ENCODE measurements at places on chromosomes 6 and 20. TPM values are rescaled to one million over a fixed set of nuclear protein-coding genes. Genes with fewer than 3 reads are reported as not detected.

DNA sequence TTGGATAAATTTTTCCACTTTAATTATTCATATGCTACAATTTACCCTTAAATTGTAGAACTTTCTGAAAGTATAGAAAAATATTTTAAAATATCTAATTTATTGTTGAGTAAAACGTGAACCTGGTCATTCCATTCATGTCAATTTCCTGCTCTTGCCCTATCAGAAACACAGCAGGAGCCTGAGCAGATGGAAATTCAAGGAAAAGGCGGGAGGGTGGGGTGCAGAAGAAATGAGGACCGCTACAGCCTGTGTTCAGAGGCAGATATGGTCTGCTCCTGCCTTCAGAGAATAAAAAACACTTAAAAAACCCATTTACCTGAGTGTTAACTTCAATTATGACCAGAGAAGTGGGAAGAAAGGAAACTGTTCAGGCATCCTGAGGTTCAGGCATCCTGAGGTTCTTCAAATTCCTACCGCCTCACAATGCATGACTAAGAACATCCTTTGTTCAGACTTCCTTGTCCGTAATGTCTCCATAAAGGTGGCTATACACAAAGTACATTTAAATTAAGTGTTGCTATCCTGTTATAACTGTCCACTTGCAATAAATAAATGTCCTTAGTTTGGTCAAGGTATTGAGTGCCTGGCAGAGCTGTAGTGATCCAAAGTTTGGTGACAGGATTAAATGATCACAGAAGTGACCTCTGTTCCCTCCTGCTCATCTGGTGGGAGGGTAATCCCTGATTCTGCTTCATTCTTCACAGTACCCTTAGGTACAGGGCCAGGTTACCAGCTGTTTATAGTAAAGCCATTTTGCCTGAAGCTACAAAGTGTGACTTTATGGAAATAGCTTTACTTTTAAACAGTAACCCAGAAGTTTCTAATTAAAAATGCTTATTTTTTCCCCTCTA is 109.1 kb downstream of the MAN1A1 start:
- DNase-seq: peak; percentile 33

GRCh38 chr6:23419046-23419445 is 707.0 kb upstream of the NRSN1 start:
- DNase-seq: no peak

DNA sequence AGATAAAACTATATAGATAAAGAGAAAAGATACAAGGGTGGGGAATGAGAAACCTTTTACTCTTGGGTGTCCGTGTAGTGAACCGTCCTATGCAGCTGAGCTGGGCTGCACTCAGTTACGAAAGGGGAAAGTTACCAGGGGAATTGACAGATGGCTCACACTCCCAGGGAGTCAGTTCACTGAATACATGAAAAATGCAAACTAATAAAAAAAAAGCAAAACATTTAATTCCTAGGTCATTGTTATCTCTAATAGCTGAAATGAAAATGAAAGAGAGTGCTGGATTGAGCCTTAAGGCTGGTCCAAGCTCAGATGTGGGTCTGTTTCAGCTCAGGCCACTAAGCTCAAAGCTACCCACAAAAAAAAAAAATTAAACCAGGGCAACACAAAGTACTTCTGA is 138.0 kb downstream of the THBS2 start:
- no peak for DNase-seq

The RBM24 gene
- 1.5 TPM for total RNA-seq

The SIRPA gene
- 46.6 TPM for total RNA-seq

DNA sequence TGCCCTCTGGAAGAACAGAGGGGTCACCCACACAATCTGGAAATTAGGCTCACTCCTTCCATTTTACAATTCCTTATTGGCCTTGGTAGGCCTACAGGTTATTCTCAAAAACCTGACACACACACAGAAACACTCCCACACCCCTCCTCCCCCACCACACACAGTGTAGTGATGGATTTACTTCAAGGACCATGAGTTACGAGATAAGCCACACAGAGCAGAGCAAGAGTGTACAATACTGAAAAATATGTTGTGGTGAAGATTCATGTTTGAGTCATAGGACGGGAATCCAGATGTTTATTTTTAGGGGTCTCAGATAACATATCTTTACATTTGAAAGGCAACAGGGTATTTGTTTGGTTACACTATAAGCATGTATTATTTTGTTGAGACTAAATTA is 291.9 kb downstream of the PLCB1 start:
- no peak for DNase-seq

DNA sequence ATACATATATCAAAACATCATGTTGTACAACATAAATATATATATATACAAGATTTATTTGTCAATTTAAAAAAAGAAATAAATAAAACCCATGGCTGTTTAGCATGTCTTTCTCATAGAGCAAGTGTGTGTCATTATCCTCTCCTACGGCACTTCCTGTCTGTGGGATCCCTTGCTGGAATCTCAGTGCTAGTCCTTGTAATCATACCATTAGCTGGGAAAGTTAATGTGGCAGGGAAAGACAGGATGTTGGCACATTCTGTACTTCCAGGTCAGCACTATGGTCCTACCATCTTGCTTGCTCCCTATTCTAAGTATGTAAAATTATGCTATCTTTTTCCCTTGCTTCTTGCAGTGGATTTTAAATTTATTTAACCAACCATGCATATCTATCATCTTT is 9.5 kb upstream of the SLC17A3 start:
- no peak for DNase-seq

DNA sequence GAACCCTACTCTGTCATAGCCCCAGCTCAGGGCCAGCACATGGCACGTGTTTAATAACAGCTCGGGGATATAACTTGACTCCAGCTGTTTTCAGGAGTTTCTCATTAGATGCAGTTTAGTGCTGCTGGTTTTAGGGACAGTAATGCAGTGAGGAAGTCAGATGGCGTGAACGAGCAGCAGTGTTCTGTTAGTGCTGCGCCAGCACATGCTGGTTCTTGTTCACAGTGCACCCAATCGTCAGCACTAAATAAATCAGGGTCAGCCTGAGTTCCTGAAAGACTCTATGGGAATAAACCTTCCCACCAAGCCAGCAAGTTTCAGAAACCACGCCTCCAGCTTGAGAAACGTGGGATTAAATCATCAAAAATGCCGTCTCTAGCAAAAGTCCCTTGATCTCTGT is 235.9 kb upstream of the SUPT3H start:
- DNase-seq: peak; percentile 90

DNA sequence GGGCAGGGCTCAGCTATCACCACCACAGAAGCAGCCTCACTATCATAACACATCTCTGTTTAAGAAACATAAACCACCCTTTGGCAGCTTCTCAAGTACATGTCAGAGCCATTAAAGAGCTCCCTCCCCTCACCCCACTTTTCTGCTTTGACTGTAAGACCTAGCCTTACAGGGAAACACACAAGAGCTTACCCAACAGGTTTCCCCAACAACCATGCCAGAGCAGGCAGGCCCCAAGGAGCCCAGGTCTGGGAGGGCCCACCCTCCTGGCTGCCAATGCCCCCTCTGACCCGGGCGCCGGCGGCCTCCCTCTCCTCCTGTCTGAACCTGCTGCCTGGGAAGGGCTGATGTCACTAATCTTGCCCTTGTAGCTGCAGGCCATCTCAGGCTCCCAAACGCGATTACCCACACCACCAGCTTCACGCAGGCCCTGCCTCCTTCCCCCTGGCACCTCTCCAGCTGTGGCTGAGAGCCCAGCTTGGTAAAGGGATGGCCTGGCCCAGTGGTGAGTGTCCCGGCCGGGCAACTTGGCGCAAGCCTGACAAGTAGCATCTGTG is 402.0 kb downstream of the MAFB start:
- DNase-seq: peak; percentile 55

The RAET1L gene
- 3.3 TPM for total RNA-seq

DNA sequence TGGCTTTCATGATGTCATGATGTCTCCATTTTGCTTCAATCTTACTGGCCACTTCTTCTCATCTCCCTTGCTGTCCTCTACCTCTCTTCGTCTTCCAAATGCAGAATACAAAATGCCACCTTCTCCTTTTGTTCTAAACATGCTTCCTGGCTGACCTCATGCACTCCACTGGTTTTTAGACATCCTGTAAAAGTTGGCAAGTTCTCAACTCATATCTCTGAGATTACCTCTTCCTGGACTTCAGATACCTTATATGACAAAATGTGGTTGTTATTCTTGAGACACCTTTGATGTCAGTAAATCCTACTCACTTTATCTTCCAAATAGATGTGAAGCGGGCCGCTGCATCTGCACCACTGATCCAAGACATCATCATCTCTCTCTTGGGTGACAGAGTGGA is 212.7 kb upstream of the FOXA2 start:
- DNase-seq: no peak

DNA sequence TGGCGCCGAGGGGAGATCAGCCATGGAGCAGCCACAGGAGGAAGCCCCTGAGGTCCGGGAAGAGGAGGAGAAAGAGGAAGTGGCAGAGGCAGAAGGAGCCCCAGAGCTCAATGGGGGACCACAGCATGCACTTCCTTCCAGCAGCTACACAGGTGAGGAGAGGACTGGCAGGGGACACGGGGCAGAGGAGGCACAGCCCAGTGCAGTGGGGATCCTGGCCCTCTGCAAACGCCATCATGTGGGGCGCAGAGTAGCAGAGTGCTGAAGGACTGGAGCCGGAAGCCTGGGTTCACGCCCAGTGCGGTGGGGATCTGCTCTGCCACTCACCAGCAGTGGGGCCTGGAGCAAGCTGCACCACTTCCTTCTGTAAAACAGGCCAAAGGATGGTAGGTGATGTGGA is 41.1 kb upstream of the FANCE start:
- no peak for DNase-seq

The FRMD1 gene
- 1.1 TPM for total RNA-seq

The TMEM200A gene
- 17.9 TPM for total RNA-seq

- DNase-seq: no peak
These were observed 105.9 kb downstream of the UST start for GRCh38 chr6:148852688-148853087.

DNA sequence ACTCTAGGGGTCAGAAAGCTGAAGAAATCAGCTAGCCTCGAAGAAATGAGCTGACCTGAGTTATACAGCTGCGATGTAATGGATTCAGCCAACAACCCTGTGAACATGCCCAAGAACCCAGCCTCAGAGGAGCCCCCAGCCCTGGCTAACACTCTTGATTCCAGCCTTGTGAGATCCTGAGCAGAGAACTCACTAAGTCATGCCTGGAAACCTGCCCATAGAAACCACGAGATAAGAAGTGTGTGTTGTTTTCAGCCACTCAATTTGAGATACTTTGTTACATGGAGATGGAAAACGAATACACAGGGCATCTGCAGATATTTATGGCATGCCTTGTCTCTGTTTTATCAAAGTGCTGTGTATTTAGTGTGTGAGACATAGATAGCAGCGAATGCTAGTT is 265.2 kb downstream of the QKI start:
- no peak for DNase-seq

DNA sequence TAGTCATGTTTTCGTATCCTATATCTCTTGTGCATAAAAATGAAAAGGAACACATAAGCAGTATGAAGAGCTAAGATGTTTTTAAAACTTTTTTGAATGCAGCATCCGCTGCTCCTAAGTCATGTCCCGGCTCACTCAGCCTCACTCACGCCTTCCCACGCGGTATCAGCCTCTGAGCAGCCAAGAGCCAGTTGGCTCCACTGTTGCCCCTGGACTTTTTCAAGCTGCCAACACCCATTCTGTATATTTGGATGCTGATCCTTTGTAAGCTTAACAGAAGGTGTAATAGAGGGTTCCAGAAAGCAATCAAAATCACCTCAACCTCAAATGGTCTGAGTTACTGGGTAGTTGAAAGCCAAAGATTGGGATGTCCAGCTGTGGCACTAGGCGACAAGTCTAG is 139.3 kb downstream of the TTLL2 start:
- DNase-seq: no peak

- DNase-seq: no peak
These were observed 172.2 kb downstream of the BTBD9 start for GRCh38 chr6:38467566-38467965.

The TCP11 gene
- 0.50 TPM for total RNA-seq

- DNase-seq: no peak
These were observed 12.2 kb downstream of the SF3B5 start for GRCh38 chr6:144083172-144083571.

DNA sequence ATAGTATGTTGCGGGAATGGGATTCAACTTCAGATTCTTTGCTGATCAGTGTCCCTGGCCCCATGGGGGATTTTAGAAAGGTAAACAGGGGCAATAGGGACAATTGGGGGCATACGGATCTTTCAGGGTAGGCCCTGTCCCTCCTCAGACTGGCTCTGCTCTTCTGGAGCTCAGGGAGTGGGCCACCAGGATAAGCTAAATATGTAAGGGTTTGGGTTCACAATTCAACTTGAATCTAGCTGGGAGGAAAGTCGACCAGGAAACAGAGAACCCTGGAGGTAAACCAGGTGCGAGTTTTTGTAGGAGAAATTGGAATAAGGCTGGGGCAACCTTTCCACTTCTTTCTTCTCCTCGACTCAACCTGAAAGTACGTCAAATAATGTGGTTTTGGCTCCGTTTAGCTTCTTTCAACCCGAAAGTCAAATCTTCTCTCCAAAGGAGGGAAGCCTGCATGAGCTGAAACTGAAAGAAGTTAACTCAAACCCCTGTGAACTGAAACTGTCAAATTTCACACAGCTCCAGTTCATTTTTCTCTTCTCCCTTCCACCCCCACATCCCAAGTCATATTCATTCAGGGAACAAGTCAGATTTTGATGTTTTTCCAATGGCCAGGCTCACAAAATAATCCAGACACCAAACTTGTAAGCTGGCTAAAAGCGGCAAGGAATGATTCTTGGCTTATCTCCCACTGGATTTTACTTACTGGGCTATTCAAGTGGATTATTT is 278.2 kb downstream of the CLIC5 start:
- no peak for DNase-seq

DNA sequence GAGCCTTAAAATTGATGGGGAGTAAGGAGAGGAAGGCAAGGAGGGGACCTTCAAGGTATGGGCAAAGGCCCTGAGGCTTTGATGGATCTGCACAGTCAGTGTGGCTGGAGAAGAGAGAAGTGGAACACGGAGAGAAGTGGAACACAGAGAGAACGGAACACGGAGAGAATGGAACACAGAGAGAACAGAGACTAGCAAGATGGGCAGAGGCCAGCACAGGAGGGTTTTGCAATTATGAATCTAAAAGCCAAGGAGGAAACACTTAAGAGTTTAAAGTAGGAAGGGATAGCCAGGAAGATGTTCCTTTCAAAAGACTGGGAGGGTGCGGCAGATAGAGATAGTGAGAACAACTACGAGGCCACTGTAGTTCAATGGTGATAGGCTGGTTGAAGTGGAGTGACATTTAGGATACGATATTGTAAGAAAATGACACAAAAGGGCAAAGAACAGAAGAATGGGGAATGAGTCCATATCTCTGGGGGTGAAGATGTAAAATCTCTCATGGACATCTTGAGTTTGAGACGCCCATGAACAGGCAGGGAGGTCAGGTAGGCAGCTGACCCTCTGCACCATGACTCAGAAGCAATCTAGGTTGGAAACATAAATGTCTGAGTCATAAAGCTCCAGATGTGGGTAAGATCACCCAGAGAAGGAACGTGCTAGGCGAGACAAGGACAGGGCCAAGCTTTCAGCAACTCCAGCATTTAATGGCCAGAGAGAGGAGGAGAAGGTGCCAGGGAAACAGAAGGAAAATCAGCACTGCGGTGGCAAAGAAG is 25.4 kb downstream of the ZMYND8 start:
- no peak for DNase-seq

GRCh38 chr6:108164815-108165706 is 761 bp upstream of the NR2E1 start:
- no peak for DNase-seq

GRCh38 chr20:38726804-38727606 is 2.7 kb downstream of the SLC32A1 start:
- DNase-seq: peak; percentile 91
